ENCODE measurements at places on chromosomes 6 and 20. TPM values are rescaled to one million over a fixed set of nuclear protein-coding genes. Genes with fewer than 3 reads are reported as not detected.

The PROKR2 gene
- total RNA-seq, result not detected

The RSPO3 gene
- not detected for total RNA-seq

The SPEF1 gene
- total RNA-seq, result not detected

The ZNF165 gene
- total RNA-seq, result 4.6 TPM

The TMEM244 gene
- total RNA-seq, result not detected

The ZBTB9 gene
- total RNA-seq, result 9.5 TPM

The DDO gene
- not detected for total RNA-seq

The PRDM13 gene
- total RNA-seq, result not detected

The IP6K3 gene
- total RNA-seq, result not detected

The RSPO4 gene
- total RNA-seq, result not detected

GRCh38 chr6:105994118-105994590 is 92.0 kb upstream of the PRDM1 start:
- peaks cover 2% of the 10 kb centered on the region for H3K36me3 ChIP-seq
- DNase-seq, result peak; percentile 61
- H3K27ac ChIP-seq, result peak overlapping the region; percentile 76
- peak overlapping the region; percentile 77 for H3K4me3 ChIP-seq
- peaks cover 32% of the 10 kb centered on the region for H3K4me1 ChIP-seq
- H3K27me3 ChIP-seq, result peaks cover 53% of the 10 kb centered on the region

GRCh38 chr6:121157906-121158305 is 176.4 kb downstream of the TBC1D32 start:
- no peak overlapping the region for H3K4me3 ChIP-seq
- peaks cover 80% of the 10 kb centered on the region for H3K36me3 ChIP-seq
- no peak overlapping the region for H3K27ac ChIP-seq
- H3K27me3 ChIP-seq, result no peaks in the 10 kb centered on the region
- DNase-seq, result no peak

- H3K36me3 ChIP-seq, result no peaks in the 10 kb centered on the region
- H3K4me1 ChIP-seq, result no peaks in the 10 kb centered on the region
- no peak overlapping the region for H3K27ac ChIP-seq
- DNase-seq, result no peak
- peaks cover 1% of the 10 kb centered on the region for H3K27me3 ChIP-seq
- no peak overlapping the region for H3K4me3 ChIP-seq
Observed at GRCh38 chr6:47964969-47965368, 146.0 kb downstream of the PTCHD4 start.

DNA sequence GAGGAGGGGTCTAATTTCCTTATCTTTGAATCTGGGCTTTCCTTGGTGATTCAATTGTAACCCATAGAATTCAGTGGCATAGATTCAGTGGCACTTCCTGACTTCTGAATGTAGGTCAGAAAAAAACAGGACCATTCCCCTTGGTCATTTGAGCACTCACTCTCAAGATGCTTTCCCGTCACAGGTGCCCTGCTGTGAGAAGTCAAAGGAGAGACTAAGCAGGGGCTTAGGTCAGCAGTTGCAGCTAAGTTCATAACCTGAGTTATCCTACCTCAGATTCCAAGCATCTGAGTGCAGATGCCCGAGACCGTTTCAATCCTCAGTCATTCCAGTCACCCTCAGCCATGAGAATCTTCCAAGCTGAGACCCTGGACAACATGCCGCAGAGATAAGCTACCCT is 506.6 kb downstream of the FRK start:
- H3K36me3 ChIP-seq, result no peaks in the 10 kb centered on the region
- H3K4me3 ChIP-seq, result no peak overlapping the region
- DNase-seq, result no peak
- no peaks in the 10 kb centered on the region for H3K27me3 ChIP-seq

DNA sequence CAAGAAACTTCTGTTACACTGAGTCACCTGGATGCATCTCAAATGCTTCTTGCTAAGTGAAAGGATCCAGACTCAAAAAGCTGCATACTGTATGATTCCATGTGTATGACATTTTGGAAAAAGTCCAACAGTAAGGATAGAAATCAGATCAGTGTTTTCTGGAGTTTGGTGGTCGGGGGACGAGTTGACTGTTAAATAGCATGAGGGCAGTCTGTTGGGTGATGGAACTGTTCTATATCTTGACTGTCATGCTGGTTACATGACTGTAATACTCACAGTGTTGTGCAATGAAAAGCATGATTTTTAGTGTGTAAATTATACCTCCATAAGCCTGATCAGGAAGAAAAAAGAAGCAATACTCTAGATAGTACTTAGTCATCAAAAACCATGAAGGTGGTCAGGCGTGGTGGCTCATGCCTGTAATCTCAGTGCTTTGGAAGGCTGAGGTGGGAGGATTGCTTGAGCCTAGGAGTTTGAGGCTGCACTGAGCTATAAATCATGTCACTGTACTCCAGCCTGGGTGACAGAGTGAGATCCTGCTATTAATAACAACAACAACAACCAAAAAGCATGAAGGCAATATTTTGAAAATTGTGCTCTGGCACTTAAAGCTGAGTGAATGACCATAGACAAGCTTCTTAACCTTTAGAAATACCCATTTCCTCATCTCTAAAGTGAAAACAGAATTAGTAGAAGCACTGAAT is 30.5 kb upstream of the SASH1 start:
- no peak overlapping the region for H3K4me3 ChIP-seq
- H3K27ac ChIP-seq, result no peak overlapping the region
- H3K36me3 ChIP-seq, result no peaks in the 10 kb centered on the region
- DNase-seq, result no peak
- no peaks in the 10 kb centered on the region for H3K27me3 ChIP-seq

- no peak for DNase-seq
- peaks cover 1% of the 10 kb centered on the region for H3K27me3 ChIP-seq
- H3K36me3 ChIP-seq, result no peaks in the 10 kb centered on the region
- H3K27ac ChIP-seq, result no peak overlapping the region
- H3K4me3 ChIP-seq, result no peak overlapping the region
Observed at GRCh38 chr6:153553627-153554026, 422.5 kb upstream of the RGS17 start.

- H3K27me3 ChIP-seq, result no peaks in the 10 kb centered on the region
- H3K4me1 ChIP-seq, result peaks cover 55% of the 10 kb centered on the region
- H3K36me3 ChIP-seq, result no peaks in the 10 kb centered on the region
Observed at GRCh38 chr20:8213831-8214587, 81.9 kb downstream of the PLCB1 start.

DNA sequence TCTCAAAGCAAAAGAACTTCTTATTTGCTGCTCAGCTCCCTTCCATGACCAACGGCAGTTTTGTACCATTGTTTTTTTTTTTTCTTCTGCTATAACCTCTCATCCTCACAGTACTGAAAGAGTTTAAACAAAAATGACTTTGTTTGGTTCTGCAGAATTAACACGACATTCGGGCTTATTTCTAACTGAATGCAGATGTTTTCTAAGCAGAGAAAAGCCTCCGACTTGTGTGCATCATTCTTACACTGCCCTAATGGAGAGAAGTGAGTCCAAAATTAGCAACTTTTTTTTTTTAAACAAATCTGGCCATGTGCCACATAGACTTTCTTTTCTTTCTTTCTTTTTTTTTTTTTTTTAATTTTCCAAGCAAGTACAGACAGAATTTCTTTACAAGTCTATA is 382.7 kb downstream of the HDGFL1 start:
- DNase-seq, result no peak
- no peaks in the 10 kb centered on the region for H3K27me3 ChIP-seq
- H3K4me1 ChIP-seq, result peaks cover 11% of the 10 kb centered on the region
- H3K27ac ChIP-seq, result no peak overlapping the region
- H3K36me3 ChIP-seq, result no peaks in the 10 kb centered on the region

DNA sequence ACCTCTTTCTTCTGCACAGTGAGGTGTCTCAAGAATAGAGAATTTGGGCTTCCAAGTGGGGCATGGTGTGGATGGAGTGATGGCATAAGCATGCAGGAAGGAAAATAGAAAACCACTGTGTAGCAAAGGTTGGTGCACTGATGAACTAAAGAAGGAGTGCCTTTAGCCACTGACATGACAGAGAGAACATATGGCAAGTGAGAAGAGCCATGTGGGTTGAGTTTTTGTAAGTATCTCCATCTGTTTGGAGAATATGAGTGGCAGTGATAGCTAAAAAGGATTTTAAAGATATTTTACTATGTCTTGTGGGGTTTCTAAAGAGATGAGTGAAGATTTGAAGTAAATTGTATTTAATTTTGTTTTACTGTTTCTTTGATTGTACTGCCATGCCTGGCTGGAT is 160.5 kb upstream of the GRIK2 start:
- no peaks in the 10 kb centered on the region for H3K36me3 ChIP-seq
- H3K27ac ChIP-seq, result no peak overlapping the region
- no peak for DNase-seq
- no peaks in the 10 kb centered on the region for H3K4me1 ChIP-seq
- H3K27me3 ChIP-seq, result no peaks in the 10 kb centered on the region
- no peak overlapping the region for H3K4me3 ChIP-seq

GRCh38 chr6:117817499-117817898 is 89.6 kb upstream of the SLC35F1 start:
- no peaks in the 10 kb centered on the region for H3K36me3 ChIP-seq
- H3K4me3 ChIP-seq, result no peak overlapping the region
- H3K4me1 ChIP-seq, result no peaks in the 10 kb centered on the region
- peaks cover 4% of the 10 kb centered on the region for H3K27me3 ChIP-seq
- DNase-seq, result no peak
- no peak overlapping the region for H3K27ac ChIP-seq

GRCh38 chr6:162056745-162057144 is 670.8 kb downstream of the PRKN start:
- no peaks in the 10 kb centered on the region for H3K27me3 ChIP-seq
- no peaks in the 10 kb centered on the region for H3K36me3 ChIP-seq
- no peak overlapping the region for H3K27ac ChIP-seq
- no peak for DNase-seq
- no peak overlapping the region for H3K4me3 ChIP-seq
- no peaks in the 10 kb centered on the region for H3K4me1 ChIP-seq

DNA sequence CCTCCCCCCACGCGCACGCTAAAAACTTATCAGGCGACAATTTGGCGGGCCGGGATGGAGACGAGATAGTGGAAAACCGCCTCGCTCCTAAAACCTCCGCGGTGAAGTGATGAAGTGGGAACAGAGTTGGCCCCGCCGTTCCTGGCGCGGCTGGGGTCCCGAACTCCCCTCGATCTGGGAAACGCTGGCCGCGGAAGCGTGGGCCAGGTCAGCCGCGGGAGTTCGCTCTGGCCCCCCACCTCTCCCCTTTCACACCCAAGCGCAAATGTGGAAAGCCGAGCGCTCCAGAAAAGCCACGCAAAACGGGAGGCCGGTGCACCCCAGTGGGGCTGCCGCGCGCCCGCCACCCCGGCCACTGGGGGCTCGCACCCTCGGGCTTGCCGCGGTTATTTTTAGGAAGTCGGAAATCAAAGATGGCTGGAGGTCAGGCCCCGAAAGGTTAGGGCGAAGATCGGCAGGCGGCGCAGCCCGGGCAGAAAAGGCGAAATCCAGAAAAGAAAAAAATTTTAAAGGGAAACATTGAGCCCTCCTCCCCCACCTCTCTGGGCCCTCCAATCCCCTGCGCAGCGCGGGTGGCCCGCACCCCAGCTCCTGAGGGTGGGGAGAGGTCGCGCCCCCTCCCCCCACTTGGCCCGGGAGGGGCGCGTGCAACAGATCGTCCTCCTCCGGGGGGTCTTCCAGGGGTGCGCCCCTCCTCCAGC is 1.0 kb downstream of the SALL4 start:
- H3K27ac ChIP-seq, result no peak overlapping the region
- peak overlapping the region; percentile 45 for H3K4me3 ChIP-seq
- DNase-seq, result peak; percentile 12
- H3K36me3 ChIP-seq, result no peaks in the 10 kb centered on the region

DNA sequence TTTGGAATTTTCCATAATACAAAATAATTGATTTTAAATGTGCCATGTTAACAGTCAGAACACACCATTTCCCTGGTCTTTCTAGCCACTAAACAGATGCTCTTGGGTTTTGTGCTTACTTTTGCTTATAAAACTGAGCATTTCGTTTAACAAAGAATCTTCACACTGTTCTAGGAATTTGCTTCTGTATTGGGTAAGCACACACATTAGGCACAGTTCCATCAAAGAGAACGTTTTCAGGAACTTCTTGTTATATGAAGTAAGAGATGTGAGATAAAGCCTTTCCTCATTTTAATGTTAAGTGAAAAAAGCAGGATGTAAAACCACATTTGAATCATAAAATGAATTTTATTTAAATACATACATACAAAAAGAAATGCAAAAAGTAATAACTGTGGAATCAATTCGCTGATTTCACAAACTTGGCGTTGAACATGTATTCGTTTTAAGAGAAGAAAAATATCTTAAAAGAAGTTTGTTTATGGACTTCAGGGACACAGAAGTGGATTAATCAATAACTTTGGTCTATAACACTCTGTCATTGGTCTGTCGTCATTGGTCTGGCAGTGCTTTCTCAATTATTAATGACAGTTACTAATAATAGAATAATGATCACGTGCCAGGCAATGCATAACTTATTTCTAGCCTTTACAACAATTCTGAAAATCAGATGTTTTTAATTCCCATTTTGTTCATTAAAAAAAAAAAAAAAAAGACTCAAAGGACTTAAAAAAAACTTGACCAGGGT is 199.9 kb upstream of the PRDM1 start:
- H3K36me3 ChIP-seq, result no peaks in the 10 kb centered on the region
- DNase-seq, result no peak
- H3K27ac ChIP-seq, result no peak overlapping the region
- no peak overlapping the region for H3K4me3 ChIP-seq

- H3K27me3 ChIP-seq, result peaks cover 6% of the 10 kb centered on the region
- H3K4me1 ChIP-seq, result no peaks in the 10 kb centered on the region
- no peak overlapping the region for H3K27ac ChIP-seq
- no peaks in the 10 kb centered on the region for H3K36me3 ChIP-seq
- no peak for DNase-seq
Observed at GRCh38 chr20:61385296-61385695, 133.2 kb downstream of the CDH4 start.

DNA sequence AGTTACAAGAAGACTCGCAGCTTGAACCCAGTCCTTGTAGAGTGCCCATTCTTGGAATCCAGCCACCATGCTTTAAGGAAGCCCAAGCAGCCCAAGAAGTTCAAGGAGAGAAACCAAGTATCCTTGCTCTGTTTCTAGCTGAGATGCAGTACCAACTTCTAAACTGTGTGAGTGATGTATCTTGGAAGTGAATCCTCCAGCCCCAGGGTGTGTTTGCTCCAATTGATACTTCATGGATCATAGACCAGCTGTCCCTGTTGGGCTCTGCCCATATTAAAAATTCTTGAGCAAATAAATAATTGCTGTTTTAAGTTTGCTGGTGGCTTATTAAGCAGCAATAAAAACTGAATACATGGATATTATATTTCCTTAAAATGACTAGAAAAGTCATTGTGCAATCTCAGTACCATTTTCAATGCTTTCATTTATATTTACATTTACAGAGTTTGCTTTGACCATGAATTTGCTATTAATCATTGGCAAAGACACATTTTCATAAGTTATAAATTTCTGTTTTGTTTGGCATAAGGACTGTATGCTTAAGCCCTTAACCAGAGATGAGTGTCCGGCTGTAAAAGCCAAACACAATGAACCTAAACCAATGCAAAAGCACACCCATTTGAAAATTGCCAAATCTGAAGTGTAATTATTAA is 9.2 kb downstream of the SPTLC3 start:
- H3K4me1 ChIP-seq, result peaks cover 5% of the 10 kb centered on the region
- H3K27me3 ChIP-seq, result no peaks in the 10 kb centered on the region
- no peak overlapping the region for H3K27ac ChIP-seq
- DNase-seq, result no peak
- H3K4me3 ChIP-seq, result no peak overlapping the region
- H3K36me3 ChIP-seq, result peaks cover 3% of the 10 kb centered on the region
